ENCODE measurements at places on chromosomes 1 and 21.

- no peak for DNase-seq
Observed at GRCh38 chr21:16588433-16588860, 858.7 kb downstream of the USP25 start.

DNA sequence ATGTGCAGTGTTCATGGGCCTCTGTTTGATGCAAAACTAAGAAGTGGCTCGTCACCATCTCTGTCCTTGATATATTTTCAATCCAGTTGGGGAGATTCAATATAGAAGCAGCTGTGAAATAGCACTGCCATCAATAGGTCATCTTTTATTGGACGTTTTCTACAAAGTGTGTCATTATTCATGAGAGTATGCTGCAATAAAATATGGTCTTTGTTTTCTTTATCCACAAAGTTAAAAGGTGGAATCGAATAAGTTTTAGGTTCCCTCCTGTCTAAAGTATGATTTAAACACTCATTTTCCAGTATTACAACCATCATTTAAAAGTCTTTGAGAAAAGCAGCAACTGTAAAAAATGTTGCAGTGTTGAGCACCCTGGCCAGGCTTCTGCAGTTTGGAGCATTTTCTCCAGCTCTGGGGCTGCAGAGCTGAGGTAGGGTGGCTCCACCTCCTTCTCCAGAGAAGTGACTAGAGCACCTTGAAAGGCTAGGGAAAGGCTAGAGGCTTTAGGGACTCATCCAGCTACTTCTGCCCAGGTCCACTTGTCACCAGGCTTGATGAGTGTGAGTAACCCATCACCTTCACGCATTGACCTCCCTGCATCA is 56.5 kb upstream of the DNAH14 start:
- DNase-seq: no peak

GRCh38 chr1:176469450-176470010 is 6.6 kb downstream of the PAPPA2 start:
- peak; percentile 13 for DNase-seq

- no peak for DNase-seq
Observed at GRCh38 chr1:203638950-203639349, 12.3 kb downstream of the ATP2B4 start.

GRCh38 chr1:245469006-245469405 is 314.2 kb downstream of the KIF26B start:
- no peak for DNase-seq

- DNase-seq: no peak
Observed at GRCh38 chr1:216883518-216883917, 160.3 kb upstream of the ESRRG start.

GRCh38 chr1:151492120-151492519 is 19.1 kb upstream of the CGN start:
- DNase-seq: no peak

- DNase-seq: no peak
Observed at GRCh38 chr1:25757151-25757845, 42.7 kb upstream of the SELENON start.

- no peak for DNase-seq
Observed at GRCh38 chr1:203937678-203938330, 76.4 kb downstream of the SNRPE start.

DNA sequence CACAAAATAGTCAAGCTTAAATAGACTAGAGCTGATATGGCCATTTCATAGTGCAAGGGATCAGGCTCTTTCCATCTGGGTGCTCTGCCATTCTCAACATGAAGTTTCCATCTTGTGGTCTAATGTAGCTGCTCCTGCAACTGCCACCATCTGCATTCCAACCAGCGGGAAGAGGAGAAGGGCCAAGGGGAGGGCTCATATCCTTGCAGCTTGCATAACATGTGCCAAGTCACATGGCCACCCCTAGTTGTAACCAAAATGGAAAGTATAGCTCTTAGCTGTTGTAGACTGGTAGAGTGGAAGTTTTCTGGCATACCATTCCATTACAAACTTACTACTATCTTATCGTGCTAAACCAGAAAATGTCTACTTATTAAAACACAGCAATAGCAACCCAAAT is 38.9 kb upstream of the IVNS1ABP start:
- DNase-seq: no peak

DNA sequence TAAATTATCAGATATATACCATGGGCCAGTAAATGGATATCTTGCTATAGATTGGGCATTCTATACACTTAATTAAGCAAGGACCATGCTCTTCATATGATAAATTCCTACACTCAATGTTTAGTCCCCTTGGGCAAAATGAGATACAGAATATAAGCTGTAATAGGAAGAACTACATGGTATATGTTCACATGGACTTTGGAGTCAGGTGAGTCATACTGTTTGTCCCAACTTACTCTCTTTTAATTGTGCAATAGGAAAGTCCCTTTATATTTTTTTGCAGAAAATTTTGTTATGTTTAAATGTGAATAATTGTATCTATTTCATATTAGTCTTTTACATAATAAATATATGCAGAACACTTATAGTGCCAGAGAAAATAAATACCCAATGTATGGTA is 820.2 kb upstream of the ADAMTS5 start:
- no peak for DNase-seq

- DNase-seq: no peak
Observed at GRCh38 chr1:1111516-1112236, 4.2 kb downstream of the C1orf159 start.

- no peak for DNase-seq
Observed at GRCh38 chr1:180881806-180882509, 30.7 kb upstream of the KIAA1614 start.
